ENCODE measurements at places on chromosomes 5 and 9. TPM values are rescaled to one million over a fixed set of nuclear protein-coding genes. Genes with fewer than 3 reads are reported as not detected.

The ZBTB43 gene
- total RNA-seq = 5.2 TPM

The F2R gene
- 127 TPM for total RNA-seq

The WASHC1 gene
- 2.9 TPM for total RNA-seq

The GABRA1 gene
- total RNA-seq = not detected

The HAUS6 gene
- total RNA-seq = 7.4 TPM

The IFNB1 gene
- not detected for total RNA-seq

The BNC2 gene
- 9.6 TPM for total RNA-seq

The ARL14EPL gene
- not detected for total RNA-seq
